Cortex of kidney (tissue), 1 donor: ENCODE measurements at places on chromosomes 11 and 22.

GRCh38 chr11:133693110-133693509 lies 152.2 kb downstream of the SPATA19 start:
- DNase-seq = no peak

DNA sequence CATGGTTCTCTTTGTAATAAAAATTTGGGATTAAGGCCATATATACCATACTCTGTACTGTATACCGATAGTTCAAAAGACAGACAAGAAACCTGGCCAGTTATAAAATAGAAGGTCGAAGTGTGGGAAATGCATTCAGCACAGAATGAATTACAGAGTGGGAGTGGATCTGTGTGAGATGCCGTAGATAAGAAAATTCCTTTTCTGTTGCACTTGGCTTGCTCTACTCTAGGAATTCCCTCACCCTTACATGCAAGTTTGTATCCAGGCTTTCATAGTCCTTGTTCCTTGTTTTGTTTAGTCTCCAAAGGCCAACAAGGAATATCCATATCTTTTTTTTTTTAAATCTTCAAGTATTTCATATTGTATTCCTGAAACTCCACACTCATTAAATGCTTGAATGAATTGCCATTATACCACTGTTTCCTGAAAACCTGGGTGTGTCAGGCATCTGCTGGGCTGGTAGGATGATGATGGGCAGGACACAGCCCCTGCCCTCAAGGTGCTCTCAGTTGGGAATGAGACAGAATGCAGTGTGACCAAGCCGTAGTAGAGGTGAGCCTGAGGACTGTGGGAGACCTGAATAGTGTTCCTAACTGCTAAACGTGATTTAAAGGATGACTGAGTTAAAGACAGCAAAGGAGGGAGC lies 53.5 kb downstream of the TEAD1 start:
- DNase-seq = no peak

- DNase-seq = no peak
Observed at GRCh38 chr22:17143826-17144225, 15.3 kb downstream of the HDHD5 start.

DNA sequence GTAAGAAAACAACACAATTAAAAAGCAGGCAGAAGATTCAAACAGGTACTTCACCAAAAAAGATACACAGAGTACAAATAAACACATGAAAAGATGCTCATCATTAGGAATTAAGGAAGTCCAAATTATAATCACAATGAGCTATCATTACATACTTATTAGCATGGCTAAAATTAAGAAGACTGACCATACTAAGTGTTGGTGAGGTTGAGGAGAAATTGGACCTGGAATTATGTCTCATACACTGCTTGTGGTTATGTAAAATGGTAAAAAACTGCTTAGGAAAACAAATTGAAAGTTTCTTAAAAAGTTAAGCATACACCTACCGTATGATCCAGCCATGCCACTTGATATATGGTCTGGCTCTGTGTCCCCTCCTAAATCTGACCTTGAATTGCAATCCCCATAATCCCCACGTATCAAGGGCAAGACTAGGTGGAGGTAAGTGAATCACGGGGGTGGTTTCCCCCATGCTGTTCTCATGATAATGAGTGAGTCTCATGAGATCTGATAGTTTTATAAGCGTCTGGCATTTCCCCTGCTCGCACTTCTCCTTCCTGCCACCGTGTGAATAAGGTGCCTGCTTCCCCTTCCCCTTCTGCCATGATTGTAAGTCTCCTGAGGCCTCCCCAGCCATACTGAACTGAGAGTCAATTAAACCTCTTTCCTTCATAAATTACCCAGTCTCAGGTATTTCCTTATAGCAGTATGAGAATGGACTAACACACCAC lies 4.8 kb downstream of the SAAL1 start:
- no peak for DNase-seq

DNA sequence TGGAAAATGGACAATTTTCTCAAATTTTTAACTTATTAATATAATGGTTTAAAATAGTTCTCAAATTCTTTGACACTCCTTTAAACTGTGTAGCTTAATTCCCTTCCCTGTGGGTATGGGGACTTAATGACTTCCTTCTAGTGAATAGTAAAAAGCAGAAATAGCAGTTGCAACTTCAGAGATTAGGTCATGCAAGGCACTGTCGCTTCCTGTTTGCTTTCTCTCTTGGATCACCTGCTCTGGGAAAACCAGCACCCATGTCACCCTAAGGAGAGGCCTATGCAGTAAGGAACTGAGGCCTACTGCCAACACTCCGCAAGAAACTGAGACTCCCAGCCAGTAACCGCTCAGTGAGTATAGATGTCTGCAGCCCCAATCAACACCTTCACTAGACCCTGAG lies 5.5 kb upstream of the PANX3 start:
- DNase-seq = no peak

- DNase-seq = no peak
Observed at GRCh38 chr11:26608507-26609146, 36.6 kb upstream of the MUC15 start.

DNA sequence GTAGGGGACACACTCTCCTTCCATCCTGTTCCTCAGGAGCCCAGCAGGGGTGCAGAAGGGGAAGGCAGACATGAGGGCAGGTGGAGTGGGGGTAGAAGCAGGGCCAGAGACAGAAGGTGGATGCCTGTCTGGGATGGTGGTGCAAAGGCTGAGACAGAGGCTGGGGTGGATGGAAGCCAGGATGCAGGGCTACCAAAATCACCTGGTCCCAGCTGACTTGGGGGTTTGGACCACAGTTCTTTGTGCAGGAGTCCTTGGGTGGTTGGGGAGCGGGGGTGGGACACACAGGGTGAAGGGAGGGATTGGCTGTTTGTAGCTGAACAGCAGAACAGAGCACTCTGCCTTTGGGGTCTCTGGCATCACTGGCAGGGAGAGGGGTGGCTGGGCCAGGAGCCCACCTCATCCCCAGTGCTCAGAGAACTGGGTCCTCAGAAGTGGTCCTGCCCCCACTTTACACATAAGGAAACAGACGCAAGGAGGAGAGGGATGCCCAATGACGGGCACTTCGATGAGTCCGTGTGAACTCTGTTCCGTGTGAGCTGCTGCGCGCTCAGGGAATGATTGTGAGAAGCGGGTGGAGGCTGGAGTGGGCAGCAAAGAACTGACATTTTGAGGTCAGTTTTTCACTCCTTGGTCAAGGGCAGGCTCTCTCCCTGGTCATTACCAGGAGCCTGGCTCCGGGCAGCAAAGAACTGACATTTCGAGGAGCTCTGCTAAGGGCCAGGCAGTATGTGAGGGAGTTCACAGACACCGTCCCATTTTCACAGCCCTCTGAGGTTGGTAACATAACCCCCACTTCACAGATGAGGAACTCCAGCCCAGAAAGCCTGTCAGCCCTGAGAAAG lies 1.9 kb downstream of the TAGLN start:
- DNase-seq = no peak

- no peak for DNase-seq
Observed at GRCh38 chr11:6474413-6474792, 662 bp upstream of the TRIM3 start.

DNA sequence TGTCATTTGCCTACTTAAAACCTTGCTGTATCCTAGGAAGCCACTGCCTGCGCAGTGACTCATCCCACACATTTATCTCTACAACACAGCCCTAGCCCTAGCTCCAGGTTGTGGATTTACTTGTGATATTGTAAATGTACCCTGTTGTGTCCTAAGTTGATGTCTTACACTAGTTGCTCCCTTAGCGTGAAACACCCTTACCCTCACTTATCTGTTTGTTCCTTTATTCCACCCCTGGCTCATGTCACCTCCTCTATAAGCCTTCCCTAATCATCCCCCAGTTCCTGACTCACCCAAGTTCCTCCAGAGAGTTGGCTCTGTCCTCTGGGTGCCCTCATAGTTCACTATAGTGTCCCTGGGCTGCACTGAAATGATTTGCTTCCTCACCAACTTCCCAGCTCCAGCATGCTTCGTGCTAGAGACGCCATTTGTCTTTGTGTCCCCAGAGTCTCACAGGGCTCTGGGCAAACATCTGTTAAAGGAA lies 431.8 kb upstream of the FAT3 start:
- DNase-seq = no peak

DNA sequence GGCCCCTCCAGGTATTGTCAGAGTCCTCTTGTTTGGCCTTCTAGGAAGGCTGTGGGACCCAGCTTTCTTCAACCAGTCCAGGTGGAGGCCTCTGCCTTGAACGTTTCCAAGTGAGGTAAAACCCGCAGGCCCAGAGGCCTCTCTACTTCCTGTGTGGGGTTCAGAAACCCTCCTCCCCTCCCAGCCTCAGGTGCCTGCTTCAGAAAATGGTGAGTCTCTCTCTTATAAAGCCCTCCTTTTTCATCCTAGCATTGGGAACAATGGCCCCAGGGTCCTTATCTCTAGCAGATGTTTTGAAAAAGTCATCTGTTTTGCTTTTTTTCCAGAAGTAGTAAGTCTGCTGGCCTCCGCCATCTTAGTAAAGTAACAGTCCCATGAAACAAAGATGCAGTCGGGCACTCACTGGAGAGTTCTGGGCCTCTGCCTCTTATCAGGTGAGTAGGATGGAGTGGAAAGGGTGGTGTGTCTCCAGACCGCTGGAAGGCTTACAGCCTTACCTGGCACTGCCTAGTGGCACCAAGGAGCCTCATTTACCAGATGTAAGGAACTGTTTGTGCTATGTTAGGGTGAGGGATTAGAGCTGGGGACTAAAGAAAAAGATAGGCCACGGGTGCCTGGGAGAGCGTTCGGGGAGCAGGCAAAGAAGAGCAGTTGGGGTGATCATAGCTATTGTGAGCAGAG lies at the start of gene CD3E:
Gene CD3E (plus strand): TSS at position 163 of the 681 bp plus-strand sequence. CDS start 223 bp downstream, at position 386.
- DNase-seq = no peak

DNA sequence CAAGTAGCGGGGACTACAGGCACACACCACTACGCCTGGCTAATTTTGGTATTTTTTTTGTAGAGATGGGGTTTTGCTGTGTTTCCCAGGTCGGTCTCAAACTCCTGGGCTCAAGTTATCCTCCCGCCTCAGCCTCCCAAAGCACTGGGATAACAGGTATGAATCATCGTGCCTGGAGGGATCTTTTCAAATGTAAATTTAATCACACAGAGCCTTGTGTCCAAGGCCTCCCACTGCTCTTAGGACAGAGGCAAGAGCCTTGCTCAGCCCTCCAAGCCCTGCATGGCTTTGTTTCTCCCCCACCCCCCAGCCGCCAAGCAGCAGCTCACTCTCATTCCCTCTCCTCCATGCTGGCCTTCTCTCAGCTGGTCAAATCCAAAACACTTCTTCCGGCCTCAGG lies 75.3 kb upstream of the CREB3L1 start:
- DNase-seq = no peak

DNA sequence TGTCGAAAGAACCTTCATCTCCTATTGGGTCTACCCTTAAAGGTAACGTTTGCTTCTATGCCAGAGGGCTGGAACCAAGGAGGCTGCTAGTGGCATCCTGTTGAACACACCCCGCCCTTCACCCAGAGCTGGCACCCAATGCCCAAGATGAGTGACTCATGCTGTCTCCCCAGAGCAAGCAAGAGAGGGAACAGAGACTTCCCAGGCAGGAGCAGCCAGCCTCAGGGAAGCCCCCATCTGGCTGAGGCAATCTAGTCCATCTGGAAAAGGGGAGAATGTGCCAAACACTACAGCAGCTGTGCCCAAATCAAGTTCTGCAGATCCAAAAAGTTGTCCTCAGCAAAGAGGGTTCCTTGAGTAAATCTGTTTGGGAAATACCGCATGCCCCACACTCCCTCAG lies 91.9 kb upstream of the TP53I11 start:
- no peak for DNase-seq

- no peak for DNase-seq
Observed at GRCh38 chr11:3046190-3046589, 11.0 kb downstream of the CARS1 start.

GRCh38 chr11:130847517-130847916 lies 68.8 kb downstream of the SNX19 start:
- no peak for DNase-seq

- DNase-seq = no peak
Observed at GRCh38 chr11:131290185-131290584, 80.2 kb upstream of the NTM start.

GRCh38 chr11:37984991-37985390 lies 1387.0 kb upstream of the RAG2 start:
- DNase-seq = no peak

GRCh38 chr11:125625630-125626287 lies 796 bp downstream of the CHEK1 start:
- peak; percentile 50 for DNase-seq

DNA sequence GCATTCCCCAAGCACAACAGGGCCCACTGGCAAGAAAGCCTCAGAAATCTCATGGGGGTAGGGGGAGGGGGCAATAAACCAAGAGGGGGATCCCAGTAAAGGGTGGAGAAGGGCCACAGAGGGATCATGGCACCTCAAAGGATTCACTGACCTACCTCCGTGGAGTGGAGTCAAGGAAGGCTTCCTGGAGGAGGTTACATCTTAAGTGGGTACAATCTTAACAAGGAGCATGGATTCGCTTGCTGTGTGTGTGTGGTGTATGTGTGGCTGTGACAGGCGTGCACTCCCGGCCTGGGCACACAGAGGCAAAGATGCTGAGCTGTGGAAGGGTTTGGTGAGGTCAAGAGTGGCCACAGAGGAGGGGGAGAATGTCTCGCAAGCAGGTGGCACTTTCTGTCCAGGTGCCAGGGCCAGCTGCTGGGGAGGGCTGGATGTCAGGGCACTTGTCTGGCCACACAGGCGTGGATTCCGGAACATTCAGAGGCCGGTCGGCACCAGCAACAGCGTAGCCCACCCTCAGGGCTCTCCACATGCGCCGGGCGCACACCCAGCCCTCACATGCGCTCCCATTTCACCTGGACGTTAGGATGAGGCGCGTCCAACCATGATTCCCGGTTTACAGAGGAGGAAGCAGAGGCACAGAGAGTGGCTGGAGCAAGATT lies 43.3 kb downstream of the WNT7B start:
- DNase-seq = no peak
